Epithelial cell of prostate (primary cell): ENCODE measurements at places on chromosomes 11 and 22.

DNA sequence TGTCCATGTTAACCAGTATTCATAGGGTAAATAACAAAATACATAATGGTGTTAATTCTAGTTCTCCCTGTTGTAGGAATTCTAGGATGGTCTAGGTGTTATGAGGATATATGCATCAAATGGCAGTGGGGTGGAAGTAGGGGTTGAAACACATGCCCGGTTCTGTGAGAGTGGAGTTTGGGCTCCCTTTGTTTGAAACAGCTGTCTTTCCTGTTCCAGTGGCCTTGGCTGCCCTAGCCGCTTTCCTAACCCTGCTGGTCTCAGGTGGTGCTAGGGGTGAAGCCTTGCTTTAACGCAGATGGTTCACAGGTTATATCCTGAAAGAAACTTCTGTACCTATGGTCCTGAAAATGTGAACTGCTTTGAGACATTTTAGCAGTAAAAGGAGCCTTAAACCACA is 38.3 kb downstream of the SERPINH1 start:
- no peak for DNase-seq

- no peak for DNase-seq
Observed at GRCh38 chr11:1586699-1587098, 1.6 kb upstream of the KRTAP5-1 start.

DNA sequence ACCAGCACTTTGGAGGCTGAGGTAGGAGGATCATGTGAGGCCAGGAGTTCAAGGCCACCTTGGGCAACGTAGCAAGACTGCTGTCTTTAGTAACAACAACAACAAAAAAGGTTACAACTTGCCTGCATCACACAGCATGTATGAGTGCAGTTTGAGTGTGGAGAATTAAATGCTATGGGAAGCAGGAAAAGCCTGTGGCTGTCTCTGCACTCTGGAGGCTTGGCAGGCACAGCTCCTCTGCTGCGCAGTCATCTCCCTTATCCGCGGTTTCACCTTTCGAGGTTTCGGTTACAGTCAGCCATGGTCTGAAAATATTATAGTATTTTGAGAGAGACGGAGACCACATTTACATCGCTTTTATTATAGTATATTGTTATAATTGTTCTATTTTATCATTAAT is 2.9 kb downstream of the MICAL2 start:
- no peak for DNase-seq

GRCh38 chr22:29458551-29458950 is 20.2 kb downstream of the RFPL1 start:
- no peak for DNase-seq

GRCh38 chr11:36469063-36469462 is 41.0 kb downstream of the TRAF6 start:
- no peak for DNase-seq

DNA sequence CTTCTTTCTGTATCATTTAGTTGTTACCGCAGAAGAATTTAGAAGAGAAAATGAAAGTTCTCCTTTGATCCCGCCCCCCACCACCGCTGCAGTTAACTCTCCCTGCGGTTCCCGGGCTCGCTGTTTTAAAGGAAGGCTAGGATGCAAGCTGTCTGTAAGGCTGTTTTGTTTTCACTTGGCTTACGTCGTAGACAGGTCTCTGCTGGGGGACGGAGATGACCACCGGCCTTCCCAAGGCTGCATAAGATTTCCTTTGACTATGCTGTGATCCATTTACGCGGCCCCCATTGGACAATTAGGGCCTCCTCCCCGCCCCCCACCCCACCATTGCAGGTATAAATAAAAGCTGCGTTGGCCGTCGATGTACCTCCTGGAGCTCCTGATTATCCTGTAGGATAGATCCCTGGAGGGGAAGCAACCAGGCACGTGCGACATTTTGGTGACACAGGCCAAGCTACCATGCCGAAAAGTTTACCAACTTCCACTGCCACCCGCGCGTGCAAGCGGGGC is 1.4 kb upstream of the CPT1A start:
- DNase-seq = no peak

- DNase-seq = no peak
Observed at GRCh38 chr11:1892116-1892515, 421 bp upstream of the PRR33 start.

DNA sequence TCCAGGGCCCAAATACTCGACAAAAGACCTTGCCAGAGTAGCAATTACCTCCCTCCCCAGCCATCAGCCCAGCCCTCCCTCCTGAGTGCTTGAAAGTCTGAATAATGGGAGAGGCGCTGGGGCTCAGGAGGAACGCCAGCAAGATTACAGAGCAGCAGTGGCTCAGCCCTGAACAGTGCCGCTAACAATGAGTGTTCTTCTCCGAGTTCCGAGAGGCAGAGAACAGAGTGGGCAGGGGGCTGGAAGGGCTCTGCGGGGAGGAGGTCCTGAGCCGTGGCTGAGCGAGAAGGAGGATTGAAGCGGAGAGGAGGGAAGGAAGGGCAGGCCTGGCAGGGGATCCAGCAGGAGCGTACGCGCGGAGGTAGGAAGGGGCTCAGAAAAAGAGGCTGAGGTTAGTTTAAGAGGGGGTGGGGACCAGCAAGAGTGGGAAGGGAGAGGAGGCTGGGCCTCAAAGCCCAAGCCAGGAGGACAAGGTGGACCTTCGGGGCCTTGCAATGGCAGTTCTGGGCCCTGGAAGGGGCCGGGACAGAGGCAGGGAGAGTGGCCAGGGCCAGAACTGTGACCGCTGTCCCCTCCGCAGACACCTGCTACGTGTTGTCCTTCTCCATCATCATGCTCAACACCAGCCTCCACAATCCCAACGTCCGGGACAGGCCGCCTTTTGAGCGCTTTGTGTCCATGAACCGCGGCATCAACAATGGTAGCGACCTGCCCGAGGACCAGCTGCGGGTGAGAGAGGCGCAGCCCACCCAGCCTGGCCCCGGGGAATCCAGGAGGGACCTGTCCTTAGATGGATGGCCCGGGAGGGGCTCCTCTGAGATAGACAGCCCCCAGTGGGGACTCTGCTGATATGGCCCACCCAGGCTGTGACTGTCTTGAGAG is 20.6 kb downstream of the CYTH4 start:
- DNase-seq = no peak

- no peak for DNase-seq
Observed at GRCh38 chr22:38741166-38741565, 14.6 kb downstream of the SUN2 start.

DNA sequence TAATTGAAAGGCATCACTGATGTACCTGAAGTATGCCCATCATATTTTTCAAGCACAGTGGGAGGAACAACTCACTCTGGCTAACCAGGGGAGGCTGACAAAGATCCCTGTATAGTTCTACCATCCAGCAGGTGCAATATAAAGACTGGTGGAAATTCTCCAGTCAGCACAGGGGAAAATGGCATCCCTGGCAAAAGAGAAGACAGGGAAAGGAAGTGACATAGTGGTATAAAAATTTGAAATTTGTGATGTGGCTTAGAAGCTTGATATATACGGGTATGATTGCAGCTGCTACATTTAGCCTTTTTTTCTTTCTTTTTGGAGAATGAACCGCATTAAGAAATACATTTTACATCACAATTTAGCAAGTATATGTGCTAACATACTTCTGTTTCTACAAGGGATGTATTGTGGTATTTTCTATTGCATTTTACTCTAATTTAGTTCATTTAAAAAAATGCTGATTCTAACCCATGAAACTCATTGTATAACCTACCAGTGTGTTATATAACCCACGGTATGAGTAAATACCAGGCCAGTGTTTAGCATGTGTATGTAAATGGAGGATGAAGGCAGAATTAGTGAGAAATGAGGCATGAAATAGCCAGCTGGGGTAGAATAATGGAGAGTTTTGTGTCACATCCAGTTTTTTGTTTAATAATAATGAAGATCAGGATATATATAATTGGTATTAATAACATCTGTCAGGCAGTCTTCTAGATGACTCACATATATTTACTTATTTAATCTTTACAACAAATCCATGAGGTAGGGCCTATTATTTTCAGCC is 186.1 kb downstream of the ARHGAP42 start:
- no peak for DNase-seq

DNA sequence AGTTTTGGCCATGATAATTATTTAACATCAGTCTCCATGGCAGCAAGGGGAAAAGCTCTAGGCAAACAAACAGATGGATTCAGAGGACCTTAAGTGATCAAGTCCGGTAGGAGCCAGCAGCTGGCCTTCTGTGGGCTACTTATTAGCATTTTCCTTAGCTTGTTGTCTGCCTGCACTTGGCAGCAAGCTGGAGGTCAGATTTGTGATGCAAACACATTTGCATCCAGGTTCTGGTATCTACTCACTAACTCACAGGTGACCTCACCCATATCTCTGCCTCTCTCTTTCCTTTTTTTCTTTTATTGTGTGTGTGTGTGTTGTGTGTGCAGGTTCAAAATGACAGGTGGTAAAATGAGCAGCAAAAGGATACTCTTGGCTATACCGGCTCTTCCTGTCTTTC is 32.3 kb downstream of the ARHGAP42 start:
- peak; percentile 16 for DNase-seq
